Foreskin keratinocyte (primary cell): ENCODE measurements at places on chromosomes 5 and 9. TPM values are rescaled to one million over a fixed set of nuclear protein-coding genes. Genes with fewer than 3 reads are reported as not detected.

Gene SCGB3A2
- polyA plus RNA-seq: not detected in 2 replicates

Gene CAMK4
- 0.41 and 1.2 TPM in 2 replicates for polyA plus RNA-seq

DNA sequence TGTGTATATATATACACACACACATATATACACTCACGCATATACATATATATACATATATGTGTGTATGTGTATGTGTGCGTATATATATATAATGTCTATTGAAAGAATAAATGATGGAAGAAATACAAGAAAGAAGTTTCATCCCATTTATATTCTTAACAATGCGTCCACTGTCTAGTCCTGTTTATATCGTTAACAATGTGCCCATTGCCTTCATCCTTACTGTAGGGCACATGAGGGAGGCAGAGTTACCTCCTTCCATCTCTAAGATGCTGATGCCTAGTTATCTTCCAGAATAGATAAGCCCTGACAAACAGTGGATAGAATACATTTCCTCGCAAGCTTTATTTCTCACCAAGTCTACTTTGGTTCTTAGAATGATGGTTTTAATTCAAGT lies 389.8 kb upstream of the SEMA6A start:
- no peak for DNase-seq

DNA sequence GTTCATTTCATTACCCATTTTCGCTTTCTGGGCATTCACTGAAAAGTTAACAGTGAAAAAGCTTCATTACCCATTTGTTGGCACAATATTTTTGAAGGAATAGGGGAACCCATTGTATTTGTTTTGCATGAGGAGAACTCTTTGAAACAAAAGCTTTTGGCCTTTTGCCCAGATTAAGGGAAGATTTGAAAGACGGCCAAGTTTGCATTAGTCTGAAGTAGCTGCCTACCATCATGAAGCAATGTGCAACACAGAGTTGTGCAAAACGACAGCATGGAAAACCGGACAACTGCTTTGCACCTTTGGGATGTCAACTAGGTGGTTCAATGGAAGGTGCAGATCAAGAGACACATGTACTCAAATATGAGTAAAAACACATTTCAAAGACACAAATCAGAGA lies 84.9 kb downstream of the TRPM3 start:
- DNase-seq: peak; percentile 34

DNA sequence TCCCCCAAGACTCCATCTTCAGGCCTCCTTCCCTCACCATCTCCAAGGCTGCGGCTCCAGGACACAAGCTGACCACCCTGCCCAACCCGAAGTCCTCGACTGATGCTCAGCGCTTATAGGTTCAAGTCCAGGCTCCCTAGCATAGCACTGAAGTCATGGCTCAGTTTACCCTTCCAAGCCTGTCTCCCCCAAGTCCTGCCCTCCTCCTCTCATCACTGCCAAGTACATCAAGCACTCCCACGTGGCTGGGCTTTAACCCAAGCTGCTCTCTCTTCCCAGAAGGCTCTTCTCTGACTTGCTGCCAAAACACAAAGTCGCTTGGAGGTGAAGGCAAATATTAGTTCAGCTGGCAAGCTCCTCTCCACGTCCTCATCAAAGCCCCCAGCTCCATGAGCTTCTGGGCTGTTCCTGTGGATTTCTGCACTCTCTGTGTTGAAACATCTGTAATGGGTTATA lies 22.1 kb upstream of the MARCHF6 start:
- DNase-seq: no peak
